ENCODE measurements at places on chromosomes 7 and 10. TPM values are rescaled to one million over a fixed set of nuclear protein-coding genes. Genes with fewer than 3 reads are reported as not detected.

GRCh38 chr10:125795637-125796190 is 20.1 kb upstream of the MMP21 start:
- DNase-seq = no peak

DNA sequence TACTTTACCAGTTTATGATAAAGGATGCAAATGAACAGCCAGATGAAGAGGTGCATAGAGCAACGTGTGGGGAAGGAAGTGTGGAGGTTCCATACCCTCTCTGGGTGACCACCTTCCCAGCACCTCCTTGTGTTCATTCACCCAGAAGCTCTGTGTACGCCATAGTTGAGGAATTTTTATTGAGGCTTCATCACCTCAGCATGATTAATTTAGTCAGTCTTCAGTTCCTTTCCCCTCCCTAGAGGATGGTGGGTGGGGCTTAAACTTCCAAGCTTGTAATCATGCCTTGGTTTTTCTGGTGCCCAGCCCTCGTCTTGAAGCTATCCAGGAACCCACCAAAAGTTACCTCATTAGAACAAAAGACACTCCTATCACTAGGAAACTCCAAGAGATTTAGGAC is 162.7 kb downstream of the PLCE1 start:
- DNase-seq = no peak

GRCh38 chr10:4048236-4048864 is 263.3 kb upstream of the KLF6 start:
- DNase-seq = no peak

- DNase-seq = no peak
Observed at GRCh38 chr7:27351137-27351536, 108.5 kb downstream of the EVX1 start.

Gene DNAJC2
- total RNA-seq = 27.3 TPM

DNA sequence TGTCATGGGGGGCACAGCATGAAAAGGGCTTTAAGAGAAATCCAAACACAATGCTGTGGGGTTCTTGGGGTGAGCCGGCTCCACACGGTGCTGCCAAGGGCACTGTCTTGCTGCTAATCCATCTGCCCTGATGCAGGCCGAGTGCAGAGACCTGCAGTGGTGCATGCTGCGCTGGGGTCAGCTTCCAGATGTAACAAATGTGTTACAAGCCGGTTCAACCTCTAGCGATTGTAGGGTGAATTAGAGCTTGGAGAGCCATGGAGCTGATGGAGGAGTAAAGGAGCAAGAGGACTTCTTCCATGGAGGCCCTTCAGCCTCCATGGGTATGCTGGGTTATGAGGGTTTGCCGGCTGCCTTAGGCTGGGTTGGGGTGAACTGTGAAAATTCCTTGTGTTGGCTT is 402.3 kb downstream of the TYW1 start:
- no peak for DNase-seq

Gene UCMA
- not detected for total RNA-seq

Gene MUC12
- 2.1 TPM for total RNA-seq

DNA sequence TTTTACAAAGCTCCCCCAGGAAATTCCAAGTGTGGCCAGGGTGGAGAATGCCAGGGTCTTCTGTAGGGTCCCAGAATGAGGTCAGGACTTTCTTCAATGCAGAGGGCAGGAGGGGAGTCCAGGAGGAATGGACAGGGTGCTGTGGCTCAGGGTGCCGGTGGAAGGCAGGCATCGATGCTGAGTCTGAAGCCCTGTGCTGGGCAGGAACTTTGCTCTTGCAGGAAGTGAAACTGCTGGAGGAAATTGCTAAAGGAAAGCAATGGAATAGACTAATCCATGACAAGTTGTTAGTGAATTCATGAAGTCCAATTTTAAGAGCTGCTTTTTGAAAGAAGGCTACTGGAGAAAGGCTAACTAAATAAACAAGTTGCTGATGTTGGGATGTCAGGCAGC is 14.8 kb downstream of the PTPRE start:
- no peak for DNase-seq

DNA sequence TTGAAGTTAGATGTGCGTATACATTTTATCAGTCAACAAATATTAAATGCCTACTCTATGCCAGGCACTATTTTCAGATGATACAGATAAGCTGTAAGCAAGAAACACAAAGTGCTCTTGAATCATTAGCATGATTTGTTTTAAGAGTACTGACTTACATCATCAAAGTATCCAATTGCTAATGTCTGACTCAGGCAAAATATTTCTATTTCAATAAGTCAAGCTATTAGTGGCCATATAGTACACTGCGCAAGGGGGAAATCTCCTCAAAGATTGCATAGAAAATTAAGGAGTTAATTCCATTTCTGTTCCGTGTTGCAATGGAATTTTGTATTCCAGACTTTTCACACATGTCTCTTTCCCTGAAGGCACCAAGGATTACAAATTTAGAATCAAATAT is 46.1 kb upstream of the DNAJC1 start:
- no peak for DNase-seq

DNA sequence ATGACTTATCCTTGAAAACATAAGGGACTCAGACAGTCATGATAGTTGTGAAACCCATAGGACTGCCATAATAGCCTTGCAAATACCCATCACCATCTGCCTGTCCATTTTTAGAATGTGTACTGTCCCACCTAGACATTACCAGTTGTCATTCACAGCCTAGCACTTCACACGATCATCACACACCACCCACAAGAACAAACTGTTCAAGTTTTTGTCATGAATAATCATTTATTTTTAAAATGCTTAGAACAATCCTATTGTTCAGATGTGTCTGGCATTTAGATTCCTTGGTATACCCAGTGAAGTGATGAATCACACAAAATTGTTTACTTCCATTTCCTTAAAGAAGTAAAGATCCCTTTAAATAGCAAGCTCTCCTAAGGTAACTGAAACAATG is 46.6 kb downstream of the CCDC3 start:
- DNase-seq = no peak

GRCh38 chr7:80453699-80454340 is 58.0 kb downstream of the GNAT3 start:
- no peak for DNase-seq

DNA sequence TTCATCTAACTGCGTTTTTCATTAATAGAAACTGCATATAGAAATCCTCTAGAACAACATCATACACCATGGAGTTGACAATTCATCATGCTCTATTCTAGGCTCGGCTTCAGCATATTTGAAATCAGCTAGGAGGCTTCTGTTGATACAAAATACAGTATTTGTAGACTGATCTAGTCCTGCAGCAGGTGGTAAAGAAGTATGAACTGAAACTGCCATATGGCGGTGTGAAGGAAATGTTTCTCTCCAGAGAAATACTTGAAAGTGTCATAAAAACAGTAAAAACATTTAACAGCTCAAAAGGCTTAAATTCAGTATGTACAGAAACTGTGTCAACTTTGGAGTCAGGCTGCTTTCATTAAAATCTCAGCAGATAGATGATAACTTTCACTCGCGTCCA is 32.0 kb upstream of the MYO3A start:
- no peak for DNase-seq

DNA sequence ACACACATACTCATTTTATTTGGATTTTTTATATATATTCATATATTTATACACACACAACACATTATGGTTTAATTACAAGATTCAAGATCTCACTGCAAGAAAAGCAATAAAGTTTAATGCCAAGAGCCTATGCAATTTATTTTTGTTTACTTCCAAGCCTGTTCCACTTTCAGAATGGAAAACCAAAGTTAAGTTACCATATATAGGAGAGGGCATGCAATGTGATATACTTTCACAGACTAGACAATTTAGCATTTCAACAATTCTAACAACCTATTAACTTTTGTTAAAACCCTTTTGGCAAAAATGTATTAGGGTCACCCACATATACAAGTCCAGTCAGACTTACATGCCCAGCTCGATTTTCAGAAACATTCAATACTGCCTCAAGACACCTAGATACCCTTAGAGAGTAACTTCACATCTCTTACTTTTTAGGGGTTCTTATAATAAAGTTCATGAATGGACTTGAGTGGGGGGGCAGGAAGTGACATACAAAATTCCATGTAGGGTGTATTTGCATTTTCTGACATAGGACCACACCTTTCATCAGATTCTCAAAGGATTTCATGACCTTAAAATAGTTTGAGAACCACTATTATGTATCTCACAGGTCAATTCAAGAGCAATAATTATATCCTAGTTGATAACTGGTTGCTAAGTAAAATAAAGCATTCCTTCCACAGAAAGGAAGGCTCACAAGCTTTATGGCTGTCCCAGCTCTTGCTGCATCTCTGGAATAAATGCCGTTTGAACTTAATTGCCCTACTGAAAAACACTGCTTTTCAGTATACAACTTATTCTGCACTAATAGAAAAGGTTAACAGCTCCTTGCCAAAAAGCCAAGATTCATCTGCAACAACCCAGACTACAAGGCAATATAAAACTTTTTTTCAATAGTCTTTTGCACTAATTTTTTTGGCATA is 2.5 kb downstream of the P4HA1 start:
- DNase-seq = no peak

DNA sequence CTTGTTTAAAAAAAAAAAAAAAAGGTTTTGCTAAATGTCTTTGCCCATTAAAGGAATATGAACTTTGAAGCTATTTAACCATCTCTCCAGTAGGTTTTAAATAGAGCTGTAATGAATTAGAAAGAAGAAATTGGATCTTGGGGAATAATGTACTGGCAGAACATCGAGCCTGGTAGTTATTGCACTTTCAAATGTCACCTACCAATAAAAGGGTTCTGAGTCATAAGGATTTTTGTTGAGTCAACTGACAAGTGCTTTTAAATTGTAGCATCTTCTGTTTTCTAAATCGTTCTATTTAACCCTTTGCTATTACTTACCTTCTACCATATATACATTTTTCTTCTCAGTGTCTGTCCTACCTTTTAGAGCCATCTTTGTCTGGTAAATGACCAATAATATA is 10.7 kb downstream of the CUTC start:
- DNase-seq = no peak

GRCh38 chr10:70914316-70914864 is 26.0 kb upstream of the PCBD1 start:
- no peak for DNase-seq

Gene CPEB3
- 6.0 TPM for total RNA-seq

Gene PRKCQ
- 4.3 TPM for total RNA-seq

- DNase-seq = no peak
Observed at GRCh38 chr10:122780391-122780790, 65.3 kb downstream of the CUZD1 start.

DNA sequence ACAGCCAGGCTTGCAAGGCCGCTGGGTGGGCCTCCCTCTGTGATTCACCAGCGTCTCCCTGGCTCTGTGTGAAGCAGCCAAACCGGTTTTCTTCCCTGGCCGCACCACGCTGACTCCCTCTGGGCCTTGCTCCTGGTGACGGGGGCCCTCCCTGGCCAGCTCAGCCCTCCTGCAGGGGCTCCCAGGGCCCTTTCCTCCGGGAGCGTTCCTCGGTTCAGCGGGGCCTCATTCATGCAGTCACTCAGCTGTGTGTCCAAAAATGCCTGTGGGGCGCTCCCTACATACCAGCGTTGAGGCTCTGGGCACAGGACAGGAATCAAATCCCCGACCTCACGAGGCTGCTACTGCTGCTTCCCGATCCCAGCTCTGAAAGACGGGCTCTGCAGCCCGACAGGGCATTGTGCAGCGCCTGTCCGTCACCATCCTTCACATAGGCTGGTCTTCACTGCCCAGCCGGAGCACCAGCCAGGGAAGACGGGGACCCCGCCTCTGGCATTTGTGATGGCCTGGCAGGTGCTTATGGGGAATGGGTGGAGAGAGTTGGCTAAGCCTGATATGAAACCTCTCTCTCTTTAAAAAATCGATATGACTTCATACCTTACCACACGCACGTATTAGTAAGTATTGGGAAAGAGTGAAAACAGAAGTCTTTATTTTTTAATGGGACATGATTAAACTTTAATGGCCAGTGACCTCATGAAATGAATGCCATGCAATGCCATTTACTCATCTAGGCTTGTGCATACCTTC is 110.0 kb upstream of the SHH start:
- peak; percentile 83 for DNase-seq

DNA sequence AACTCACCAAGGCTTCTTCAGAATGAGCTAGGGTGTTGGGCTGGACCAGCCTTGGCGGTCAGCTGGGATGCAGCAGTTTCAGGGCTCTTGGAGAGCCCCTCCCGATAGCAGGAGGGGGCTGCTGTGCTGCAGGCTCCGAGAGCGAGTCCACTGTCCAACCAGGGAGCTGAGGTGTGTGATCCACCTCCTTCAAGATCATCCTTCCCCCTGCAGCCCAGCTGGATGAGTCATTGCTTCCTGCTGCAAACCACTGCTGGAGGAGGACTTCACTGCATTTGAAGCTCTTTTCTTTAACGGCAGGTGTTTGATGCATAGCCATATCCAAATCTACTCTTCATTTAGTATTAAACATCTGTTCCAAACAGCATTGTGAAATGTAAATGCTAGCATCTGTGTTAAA is 54.2 kb upstream of the EBF3 start:
- no peak for DNase-seq

DNA sequence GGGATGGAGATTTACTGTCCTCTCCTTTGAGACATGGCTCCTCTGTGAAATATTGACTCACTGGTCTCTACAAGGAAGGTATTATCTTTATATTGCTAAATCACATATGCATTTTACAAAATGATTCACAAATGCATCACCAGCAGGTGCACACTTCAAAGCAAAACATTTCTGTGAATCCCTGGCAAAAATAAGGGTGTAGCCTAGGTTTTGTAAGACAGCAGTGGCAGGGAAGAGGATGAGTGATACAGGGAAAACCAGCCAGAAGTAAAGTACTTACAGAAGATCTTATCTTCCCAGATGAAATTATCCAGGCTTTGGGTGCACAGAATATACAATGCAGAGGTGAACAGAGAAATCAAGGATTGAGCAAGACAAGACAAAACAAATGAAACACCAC is 1094.6 kb downstream of the GATA3 start:
- DNase-seq = no peak

Gene CNNM1
- 1.1 TPM for total RNA-seq

DNA sequence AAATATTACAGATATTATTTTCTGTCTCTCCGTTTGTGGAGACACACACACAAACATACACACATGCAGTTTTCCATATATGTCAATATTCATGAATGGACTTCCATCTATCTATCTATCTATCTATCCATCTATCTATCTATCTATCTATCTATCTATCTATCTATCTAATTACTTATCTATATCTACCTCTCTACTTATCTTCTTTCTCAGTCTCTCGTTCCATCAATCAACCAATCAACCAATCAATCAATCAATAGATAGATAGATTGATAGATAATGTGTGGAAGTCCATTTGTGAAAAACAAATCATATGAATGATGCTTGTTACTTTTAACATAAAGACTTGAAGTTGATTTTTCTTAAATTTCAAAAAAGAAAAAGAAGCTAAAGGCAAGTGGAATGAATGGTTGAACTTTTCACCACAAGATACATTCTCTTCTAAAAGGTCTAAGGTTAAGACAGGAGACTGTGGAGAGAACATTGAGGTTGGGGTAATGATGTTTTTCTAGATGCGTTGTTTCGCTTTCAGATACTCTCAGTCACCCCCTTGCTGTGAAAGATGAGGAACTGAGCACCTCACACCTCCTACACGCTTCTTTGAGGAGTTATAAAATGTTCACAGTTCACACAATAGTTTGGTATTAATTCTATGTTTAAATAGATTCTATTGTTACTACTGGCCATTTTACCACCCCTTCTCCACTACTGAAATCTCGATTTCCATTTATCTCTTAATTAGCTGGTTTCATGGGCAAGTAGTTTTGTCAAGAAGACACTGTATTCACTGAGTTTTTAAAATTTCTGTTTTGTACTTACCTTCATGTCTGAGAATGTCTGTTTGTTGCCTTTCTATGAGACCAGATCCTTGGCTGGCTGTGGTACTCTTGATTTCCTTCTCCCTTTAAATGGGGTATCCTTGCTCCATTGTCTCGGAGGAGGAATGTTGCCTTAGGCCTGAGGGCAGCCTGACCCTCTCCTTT is 114.1 kb downstream of the EMX2 start:
- DNase-seq = no peak

Gene PDE1C
- total RNA-seq = 12.2 TPM

Measured in ureter (tissue), 1 donor.